Dorsolateral prefrontal cortex (tissue), 122 donors: ENCODE measurements at places on chromosomes 5 and 9.

- no peak for DNase-seq
Observed at GRCh38 chr5:126909856-126910255, 120.5 kb downstream of the MARCHF3 start.

DNA sequence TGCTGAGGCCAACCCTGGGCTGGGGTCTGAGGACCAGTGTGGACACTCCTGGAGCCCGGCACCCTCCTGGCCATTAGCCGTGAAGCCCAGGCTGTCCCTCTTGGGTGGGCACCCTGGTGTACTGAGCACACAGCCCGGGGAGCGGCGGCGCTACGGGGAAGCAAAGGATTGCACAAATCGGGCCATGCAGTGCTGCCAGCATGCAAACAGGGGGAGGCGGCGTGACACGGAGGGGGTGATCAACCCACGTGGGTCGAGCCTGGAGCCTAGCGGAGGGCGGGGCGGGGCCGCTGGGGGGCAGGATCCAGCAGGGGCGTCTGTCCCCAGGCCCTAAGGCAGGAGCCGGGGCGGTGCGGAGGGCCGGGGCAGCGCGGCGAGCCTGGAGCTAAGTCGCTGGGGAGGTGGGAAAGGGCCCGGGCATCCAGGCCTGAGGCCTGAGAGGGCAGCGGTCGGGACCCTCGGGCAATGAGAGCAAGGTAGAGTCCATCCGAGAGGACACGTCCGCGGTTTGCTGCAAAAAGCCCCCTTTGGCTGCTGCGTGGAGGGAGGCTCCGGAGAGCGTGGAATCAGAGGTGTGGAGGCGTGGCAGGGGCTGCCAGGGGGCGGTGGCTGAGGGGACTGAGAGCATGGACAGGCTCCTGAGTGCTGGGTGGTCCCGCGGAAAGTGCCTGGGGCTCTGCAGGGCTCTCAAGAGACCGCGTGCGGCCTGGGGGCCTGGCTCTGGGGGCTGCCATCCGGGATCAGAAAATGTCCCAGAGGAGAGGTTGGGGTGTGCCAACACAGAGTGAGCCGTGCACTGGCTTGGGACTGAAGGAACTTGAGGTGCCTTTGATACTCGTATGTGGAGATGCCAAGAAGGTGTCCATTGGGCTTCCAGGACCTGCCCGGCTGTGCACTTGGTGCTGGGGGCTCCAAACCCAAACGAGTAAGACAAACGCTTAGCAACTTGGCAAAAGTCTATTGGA, 94.2 kb downstream of the BARX1 start:
- no peak for DNase-seq

DNA sequence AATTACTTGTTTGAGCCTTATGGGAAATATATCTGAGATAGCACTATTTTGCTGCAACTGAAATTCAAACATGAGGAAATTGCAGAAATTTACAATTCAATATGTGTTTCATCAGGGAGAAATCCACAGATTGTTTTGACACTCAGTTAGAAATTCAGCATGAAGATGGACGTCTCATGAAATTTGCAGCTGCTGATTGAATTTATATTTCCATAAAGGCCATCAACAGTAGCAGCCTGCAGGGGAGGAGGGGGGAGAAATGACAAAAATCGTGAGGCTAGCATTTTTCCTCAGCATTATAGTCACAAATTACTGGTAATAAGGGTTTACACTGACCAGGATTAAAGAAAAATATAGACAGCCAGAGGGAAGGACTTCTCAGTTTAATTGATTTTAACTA, 81.0 kb downstream of the NDUFAF2 start:
- DNase-seq = no peak

DNA sequence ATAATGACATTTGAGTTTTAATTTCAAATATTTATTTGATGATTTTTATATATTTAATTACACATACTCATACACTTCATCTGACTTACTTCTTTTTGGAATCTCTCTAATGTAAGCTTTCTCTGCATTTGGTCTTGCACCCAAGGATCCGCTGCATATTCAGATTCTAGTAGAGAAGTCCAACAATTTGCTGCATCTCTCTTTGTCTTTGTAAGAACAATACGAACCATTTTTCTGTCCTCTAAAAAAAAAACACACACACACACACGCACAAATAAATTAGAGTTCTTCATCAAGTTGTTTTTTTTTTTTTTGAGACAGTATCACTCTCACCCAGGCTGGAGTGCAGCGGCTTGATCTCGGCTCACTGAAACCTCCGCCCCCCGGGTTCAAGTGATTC, 3.1 kb downstream of the NUDCD2 start:
- DNase-seq = no peak
